Hindlimb muscle (tissue), 1 donor: ENCODE measurements at places on chromosomes 12 and 14. TPM values are rescaled to one million over a fixed set of nuclear protein-coding genes. Genes with fewer than 3 reads are reported as not detected.
A peak's percentile ranks its signal among the peaks of the same experiment; 100 is the strongest.

Gene PLEKHD1
- 0.62 TPM for polyA plus RNA-seq

DNA sequence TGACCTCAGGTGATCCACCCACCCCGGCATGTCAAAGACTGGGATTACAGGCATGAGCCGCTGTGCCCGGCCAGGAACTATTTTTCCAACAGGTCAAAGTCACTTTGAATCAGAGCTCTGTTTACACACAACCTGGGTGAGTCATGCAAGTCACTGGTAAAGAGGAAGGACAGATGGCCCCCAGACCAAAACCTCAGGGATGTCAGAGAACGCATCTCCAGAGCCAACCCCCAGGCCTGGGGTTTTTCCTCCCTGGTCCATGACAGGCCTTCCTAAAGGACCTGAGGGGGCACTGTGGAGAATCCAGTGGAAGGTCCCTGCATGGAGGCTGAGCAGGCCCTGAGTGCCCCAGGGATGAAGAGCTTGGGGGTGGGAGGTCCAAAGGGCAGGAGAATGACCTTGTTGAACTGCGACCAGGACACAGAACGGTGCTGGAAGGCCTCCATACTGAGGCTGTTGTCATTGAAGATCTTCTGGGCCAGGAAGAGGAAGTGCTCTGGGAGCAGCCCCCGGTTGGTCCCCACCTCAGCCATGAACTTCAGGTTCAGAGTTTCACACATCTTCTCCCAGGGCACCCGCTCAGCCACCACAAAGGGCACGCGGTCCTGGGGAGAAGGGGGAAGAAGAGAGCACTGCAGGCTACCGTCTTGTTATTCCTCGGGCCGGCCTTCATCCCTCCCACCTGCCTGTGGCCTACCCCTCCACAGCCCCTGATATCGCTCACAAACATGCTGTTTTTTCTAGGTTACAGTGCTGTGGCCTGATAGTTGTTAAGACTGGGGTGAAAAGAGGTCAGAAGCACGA, 9.1 kb downstream of the STAT6 start:
- DNase-seq = no peak

DNA sequence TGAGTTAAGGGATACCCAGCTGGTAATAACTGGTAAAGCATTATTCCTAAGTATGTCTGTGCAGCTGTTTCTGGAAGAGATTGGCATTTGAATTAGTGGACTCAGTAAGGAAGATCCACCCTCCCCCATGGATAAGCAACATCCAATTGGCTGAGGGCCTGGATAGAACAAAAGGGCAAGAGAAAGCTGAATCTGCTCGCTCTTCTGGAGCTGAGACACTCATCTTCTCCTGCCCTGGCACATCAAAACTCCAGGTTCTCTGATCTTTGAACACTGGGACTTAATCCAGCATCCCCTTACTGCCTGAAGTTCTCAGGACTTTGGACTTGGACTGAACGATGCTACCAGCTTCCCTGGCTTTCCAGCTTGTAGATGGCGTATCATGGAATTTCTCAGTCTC, 63.1 kb upstream of the CNOT2 start:
- DNase-seq = no peak

DNA sequence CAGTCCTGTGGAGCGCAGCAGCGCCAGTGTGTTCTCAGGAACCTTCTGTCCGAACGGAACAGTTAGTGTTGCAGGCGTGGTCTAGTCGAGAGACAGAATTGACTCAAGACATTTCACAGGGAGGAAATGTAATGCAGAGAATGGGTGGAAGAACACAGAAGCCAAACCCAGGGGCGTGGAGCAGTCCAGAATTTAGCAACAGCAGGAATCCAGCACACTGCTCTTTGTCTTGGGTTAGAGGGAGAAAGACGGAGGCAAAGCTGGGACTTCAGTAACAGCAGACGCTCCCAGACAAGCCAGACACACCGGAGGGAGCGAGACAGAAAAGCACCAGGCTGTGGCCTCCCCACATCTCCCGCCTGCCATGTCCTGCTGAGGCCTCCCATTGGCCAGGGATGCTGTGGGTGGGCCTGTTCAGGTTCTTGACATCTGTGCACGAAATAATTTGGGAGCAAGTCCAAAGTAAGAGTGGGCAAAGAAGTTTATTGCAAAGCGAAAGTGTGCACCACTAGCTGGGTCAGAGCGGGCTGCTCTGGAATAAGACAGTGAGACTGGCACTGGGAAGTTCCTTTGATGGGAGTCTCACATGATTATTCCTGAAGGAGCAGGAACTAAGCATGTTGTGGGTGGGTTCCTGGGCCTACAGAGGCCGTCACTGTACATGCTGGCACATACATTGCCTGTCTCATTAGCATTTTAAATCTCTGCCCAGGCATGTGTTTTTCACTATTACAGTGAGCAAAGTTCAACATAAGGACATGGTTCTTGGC, 339.3 kb upstream of the SFSWAP start:
- DNase-seq = no peak

DNA sequence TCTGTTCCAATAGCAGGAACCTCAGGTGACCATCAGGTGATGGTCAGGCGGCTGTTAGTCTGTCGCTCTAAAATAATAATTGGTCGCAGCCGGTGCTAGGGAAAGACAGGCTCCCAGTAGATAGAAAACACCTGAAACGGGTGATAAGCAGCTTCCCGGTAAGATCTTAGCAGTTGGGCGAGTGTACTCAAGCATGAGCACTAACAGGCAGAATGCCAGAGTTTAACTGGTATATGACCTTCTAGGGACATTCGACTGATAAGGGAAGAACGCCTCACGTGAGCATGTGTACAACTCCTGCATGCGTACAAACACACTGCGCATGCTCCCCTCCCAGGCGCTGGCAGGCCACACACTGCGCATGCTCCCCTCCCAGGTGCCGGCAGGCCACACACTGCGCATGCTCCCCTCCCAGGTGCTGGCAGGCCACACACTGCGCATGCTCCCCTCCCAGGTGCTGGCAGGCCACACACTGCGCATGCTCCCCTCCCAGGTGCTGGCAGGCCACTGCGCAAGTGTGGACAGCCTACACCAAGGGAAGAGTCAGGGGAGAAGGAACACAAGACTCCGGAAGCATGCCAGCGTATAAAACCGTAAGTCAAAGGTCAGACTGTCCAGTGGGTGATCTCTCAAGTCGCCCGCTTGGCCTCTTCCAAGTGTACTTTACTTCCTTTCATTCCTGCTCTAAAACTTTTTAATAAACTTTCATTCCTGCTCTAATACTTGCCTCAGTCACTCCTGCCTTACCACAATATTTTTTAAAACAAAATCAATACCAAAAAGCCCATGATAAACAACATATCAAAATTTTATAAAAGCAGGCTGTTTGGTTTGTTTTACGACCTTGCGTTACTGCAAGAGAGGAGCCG, 24.5 kb downstream of the GPRC5D start:
- no peak for DNase-seq

Gene MYBPC1
- polyA plus RNA-seq = 3,488 TPM

GRCh38 chr14:24437020-24437735, 5.4 kb downstream of the SDR39U1 start:
- DNase-seq = no peak

DNA sequence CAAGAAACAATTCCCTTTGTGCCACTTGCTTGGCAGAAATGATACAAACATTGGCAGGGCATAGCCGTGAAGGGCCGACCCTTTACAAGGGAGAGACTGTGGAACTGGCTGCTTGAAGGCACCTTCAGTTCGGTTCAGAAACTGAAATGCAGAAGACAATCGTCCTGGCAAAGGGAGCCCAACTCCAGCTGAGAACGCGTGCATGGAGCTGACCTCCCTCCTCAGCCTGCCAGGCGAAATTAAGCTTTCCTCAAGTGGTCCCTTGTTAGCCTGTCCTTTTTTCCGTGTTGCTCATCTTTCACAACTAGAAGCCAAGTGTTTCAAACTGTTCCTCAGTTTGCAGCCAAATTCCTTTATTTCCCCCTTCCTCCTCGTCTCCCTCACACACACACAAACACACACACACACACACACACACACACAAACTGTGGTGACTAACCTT, 8.1 kb downstream of the LGR5 start:
- DNase-seq = no peak

DNA sequence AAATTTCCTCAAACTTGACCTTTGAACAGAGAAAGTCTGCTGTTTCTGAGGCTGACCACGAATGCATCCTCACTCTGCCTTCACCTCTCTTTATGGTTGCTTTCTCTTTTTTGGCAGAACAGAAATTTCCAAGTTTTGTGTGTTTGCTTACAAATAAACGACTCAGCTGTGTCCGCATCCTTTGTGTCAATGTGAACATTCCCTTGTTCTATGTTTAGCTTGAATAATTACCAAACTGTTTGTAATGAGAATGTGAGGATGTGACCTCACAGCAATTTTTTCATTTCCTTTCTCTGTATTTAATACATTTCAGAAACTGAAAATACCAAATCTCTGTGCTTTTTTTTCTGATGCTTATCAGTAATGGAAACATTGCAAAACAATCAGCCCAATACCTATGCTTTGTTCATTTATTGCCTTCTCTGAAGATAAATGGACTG, 410.9 kb downstream of the EGLN3 start:
- no peak for DNase-seq

GRCh38 chr12:109695961-109696461, 17.6 kb upstream of the FAM222A start:
- no peak for DNase-seq

- DNase-seq = no peak
Observed at GRCh38 chr12:49932533-49933130, 17.9 kb upstream of the AQP2 start.

DNA sequence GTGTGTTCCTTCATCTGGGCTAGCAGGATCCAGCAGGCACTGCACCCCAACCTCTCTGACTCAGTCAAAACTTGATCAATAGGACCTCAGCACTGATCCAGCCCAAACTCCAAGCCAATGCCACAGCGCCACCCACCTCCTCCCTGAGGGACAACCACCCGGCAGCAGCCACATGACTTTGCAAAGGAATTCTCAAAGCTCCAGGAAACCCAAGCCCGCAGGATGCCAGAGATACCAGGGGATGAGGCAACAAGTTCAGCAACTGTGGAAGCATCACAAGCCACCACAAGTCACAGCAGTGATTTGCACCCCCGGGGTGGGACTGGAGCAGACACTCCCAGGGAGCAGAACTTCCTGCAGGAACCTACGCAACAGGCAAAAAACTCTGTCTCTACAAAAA, 37.3 kb downstream of the ACTN1 start:
- DNase-seq = no peak

GRCh38 chr12:84408936-84409335, 503.7 kb downstream of the SLC6A15 start:
- DNase-seq = no peak

GRCh38 chr14:52272375-52272774, 4.9 kb downstream of the PTGDR start:
- DNase-seq = no peak

- DNase-seq = peak; percentile 8
Observed at GRCh38 chr14:75175677-75176141, 703 bp downstream of the TMED10 start.

DNA sequence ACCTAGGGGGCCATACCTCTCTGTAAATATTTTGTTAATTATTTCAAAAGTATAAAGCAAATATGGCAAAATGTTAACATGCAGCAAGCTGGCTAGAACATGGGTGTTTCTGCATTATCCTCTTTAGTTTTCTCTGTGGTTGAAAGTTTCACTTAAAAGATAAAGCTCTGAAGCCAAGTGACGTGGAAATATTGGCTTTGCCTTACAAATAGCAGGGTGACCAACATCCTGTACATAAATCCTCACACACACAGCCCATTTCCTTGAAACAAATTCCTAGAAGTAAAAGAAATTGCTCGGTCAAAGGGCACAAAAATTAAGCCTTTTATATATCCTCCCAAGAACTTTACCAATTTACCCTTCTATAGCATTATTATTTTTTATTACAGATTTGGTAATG, 10.6 kb upstream of the VWF start:
- DNase-seq = no peak

DNA sequence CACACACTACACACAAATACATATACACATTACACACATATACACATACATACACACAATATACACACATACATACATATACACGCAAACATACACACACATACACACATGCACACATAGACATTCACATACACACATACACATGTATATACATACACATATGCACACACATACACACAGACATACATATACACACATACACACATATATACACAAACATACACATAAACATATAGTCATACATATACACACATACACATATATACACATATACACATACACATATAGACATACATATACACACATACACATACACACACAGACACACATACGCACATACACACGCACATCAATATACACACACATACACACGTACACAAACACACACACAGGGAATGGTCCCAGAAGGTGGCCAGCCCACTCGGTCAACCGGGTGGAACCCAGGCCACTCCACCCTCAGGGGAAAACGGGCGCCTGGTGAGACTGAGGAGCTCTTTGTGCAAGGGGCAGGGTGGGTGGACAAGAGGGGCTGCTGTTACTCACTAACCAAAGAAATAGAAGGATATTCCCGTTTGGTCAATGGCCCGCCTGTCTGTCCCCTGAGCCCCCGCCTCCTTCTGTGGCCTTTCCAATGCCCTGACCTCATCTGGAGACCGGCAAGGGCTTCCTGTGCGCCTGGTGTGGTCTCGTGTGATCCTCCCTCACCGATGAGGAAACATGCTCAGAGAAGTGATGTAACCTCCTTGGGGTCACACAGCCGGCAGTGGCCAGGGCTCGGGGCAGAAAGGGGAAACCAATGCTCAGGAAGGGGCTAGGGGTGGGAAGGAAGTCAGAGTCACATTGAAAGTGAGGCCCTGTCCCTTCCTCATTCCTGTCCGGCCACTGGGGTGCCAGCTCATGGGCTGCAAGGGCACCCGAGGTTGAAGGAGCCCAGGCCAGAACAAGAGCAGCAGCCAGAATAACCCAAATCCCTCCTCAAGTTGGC, 5.3 kb downstream of the TRPV4 start:
- DNase-seq = no peak

DNA sequence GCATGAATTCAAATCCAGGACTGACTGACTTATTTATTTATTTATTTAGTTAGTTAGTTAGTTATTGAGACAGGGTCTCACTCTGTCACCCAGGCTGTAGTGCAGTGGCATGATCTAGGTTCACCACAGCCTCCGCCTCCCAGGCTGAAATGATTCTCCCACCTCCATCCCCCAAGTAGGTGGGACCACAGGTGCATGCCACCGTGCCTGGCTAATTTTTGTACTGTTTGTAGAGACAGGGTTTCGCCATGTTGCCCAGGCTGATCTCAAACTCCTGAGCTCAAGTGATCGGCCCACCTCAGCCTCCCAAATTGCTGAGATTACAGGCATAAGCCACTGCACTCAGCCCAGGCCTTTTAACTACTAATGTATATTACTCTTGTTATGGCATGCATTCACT, 36.0 kb downstream of the BTG1 start:
- DNase-seq = no peak

Gene GZMH
- polyA plus RNA-seq = 0.30 TPM

- DNase-seq = no peak
Observed at GRCh38 chr12:57754411-57755193, at the start of gene MARCHF9. MARCHF9 (plus strand) TSS chr12:57755103; CDS start chr12:57755529, 426 bp downstream.

Gene SLCO1C1
- 0.59 TPM for polyA plus RNA-seq

- DNase-seq = no peak
Observed at GRCh38 chr14:96072076-96072475, 32.9 kb downstream of the C14orf132 start.

Gene KRT77
- polyA plus RNA-seq = 0.32 TPM

- DNase-seq = no peak
Observed at GRCh38 chr12:46891306-46891705, 65.5 kb upstream of the SLC38A4 start.

Gene TSPAN9
- polyA plus RNA-seq = 98.9 TPM

- DNase-seq = no peak
Observed at GRCh38 chr12:52867642-52868041, 18.8 kb upstream of the KRT78 start.

- DNase-seq = no peak
Observed at GRCh38 chr12:123148655-123149054, 2.2 kb downstream of the PITPNM2 start.

- no peak for DNase-seq
Observed at GRCh38 chr12:104315326-104316224, 12.0 kb downstream of the EID3 start.
